ENCODE measurements at places on chromosomes 16 and 17.

GRCh38 chr16:56356276-56357240 lies 68.8 kb downstream of the AMFR start:
- DNase-seq: peak; percentile 80

GRCh38 chr16:68090533-68090932 lies 5.4 kb downstream of the NFATC3 start:
- DNase-seq: no peak

DNA sequence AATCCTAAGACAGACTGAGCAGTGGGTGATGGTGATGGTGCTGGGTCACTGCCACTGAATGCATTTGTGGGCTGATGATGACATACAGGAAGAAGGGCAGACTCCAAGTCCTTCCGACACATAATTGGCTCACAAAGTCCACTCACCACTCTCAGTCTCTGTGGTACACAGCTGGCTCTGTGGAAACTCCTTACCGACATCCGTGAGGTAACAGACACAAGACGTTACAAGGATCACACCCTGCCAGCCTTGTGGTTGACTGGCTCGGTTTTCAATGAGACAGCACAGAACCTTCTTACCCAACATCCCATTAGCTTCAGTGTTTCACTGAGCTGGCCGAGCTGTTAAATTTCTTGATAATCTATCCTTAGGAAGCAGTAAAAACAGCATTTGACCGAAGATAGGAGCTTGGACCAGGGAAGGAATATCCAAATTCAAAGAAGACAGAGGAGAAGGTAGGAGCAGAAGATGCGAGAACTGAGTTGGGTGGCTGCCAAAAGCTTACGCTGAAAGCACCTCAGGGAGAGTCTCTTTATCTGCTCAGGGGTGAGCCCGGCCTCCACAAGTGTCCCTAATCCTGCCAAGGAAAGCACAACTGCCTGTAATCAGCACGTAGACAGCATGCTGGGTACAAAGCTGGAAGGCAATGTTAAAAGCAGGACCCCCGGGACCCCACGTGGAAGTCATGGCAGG lies 5.5 kb upstream of the MXRA7 start:
- no peak for DNase-seq

DNA sequence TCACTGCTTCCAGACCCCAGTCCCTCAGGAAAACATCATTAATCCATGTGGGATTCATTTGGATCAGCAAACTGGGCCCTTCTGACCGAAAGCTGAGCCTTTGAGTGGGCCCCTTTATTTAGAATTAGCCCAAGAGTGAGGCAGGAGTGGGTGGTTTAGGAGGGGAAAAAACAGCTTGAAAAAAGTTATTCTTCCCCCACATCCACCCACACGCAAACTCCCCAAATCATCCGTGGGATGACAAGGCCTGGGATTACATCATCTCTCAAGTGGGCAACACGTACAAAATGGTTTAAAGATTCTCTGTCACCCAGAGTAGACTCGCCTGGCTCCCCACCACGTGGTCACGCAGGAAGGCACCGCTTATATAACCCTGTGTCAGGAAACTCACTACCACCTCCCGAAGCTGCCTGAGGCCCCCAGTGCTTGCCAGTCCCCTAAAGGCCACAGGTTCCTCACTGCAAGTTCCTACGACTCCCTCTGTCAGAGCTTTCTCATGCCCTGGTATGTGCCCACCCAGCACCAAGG lies 27.6 kb downstream of the GSG1L start:
- DNase-seq: no peak

DNA sequence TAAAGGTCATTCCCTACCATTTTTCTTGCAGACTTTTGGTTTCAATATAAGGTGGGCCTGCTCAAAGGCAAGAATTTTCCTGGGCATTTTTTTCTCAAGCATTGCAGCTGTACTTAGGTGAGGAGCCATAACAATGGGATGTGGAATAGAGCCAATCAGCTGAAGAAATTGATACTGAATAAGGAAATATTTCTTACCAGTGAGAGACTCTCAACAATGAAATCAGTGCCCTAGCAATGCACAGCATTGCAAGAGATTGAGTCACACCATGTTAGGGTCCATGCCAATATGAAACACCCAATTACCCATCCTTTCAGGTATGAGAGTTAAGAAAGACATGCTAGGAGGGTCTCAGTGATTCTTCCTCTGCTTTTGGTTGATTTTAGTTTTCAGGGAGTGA lies 237.6 kb downstream of the SOX9 start:
- no peak for DNase-seq

DNA sequence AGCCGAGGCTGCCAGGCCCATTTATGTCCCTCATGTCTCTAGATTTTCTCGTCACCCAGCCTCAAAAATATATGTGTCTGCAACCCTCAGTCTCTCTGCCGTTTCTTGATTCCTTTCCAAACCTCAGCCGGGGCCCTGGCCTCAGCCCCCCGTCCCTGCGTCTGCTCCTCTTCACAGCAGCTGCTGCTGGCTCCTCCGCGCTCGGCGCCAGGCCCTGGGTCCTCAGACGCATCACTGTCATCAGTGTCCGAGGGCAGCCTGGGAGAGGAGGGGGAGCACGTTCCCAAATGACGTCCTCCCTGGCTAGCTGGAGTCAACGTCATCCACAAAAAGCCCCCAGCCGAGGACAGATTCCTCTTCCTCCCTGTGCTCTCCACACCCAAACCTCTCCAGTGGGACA lies 2.3 kb downstream of the TSR3 start:
- no peak for DNase-seq

GRCh38 chr17:17093764-17094163 lies 51.5 kb downstream of the MPRIP start:
- DNase-seq: no peak

DNA sequence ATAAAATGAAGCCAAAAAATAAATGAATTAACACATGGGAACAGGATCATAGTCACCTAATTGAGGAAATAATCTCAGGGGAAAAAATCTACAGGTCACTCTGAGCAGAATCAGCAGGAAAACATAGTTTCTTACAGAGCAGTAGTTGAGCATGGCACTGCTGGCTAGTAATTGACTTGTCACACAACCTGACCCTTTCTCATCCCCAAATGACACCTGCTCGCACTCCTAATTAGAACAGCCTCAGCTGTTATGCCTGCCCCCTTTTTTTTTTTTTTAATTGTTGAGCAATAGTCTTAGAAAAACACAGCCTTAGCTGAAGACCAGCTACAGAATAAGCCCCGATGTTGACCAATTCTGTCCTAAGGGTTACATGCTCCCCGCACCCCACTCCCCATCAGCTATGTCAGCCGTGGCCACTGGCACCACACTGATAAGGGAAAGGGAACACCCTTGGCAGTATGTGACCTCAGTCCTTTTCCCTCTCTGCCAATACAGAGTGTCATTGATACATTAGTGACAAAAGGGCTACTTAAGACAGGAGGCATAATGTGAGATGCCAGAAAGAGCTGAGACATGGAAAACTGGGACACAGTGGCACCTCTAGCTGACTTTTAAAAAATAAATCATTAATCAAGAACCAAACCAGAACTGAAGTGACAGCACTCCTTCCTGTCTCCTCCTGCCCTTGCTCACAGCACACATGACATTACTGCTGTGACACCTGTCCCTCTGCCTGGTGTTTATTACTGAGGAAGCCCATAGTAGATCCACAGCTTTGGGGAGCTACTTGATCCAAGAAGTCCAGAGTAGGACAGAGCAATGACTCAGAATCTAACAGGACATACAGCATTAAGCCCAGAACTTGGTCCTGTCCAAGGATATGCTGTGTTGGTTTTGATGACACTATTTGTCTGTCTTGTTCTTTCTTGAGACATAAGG lies 41.7 kb downstream of the WDR59 start:
- DNase-seq: no peak

- no peak for DNase-seq
Observed at GRCh38 chr17:79544142-79544914, 66.5 kb downstream of the RBFOX3 start.

GRCh38 chr16:58661199-58661830 lies 23.3 kb downstream of the SLC38A7 start:
- no peak for DNase-seq

GRCh38 chr17:66829386-66829864 lies 5.5 kb upstream of the CACNG5 start:
- peak; percentile 58 for DNase-seq

- no peak for DNase-seq
Observed at GRCh38 chr16:19980632-19981265, 92.9 kb downstream of the GPR139 start.

- no peak for DNase-seq
Observed at GRCh38 chr16:48636521-48636920, 26.5 kb upstream of the N4BP1 start.

DNA sequence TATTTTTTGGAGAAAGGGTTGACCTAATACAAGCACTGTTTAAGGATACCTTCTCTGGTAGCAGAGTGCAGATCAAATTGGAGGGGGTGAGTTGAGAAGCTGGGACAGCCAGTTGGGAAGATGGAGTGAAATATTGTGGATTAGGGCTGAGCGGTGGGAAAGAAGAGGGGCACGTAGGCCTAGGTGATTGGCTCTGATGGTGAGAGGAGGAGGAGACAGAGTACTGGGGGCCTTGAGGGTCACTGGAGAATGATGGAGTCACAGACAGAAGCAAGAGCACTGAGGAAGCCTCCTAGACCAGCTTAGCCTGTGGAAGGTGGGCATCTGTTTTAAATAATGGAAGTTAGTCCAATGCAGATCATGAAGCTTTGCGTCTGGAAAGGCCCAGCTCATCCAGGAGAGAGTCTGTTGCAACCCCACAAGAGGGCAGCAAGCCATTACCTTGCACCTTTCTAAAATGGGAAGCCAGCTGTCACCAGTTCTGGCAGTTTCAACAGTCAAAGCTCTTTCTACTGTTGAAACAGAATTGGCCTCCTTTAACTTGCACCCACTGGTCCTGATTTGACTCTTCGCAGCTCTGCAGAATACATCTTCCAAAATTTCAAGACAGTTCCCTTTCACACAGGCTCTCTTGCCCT lies 11.8 kb downstream of the SLC9A5 start:
- no peak for DNase-seq

GRCh38 chr16:85620374-85620773 lies 7.3 kb downstream of the GSE1 start:
- DNase-seq: no peak

DNA sequence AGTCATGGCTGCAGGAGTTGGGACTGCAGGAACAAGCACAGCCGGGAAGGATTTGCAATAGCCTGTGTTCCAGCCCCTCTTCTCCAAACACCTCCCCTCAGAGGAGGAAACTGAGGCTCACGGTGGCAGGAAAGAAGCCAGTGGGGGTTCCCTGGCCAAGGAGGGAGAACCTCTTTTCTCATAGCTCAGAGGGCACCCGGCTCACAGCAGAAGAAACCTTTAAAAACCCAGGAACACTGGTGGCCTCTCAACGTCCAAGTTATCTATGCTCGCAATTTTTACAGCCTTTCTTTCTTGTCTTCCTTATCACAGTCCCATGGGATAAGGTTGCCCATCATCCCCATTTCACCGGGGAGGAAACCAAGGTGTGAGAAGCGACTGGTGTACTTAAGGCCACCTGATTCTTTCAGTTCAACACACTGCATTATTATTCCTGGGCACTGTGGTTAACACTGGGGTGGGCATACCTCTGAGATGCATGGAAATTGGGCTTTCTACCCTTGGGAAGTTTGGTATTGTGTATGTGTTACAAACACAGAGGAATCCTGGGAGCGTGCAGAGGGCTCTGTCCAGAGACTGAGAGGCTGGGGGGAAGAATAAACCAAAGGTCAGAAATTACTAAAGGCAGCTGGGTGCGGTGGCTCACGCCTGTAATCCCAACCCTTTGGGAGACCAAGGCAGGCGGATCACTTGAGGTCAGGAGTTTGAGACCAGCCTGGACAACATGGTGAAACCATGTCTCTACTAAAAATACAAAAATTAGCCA lies 791 bp upstream of the ZNF629 start:
- DNase-seq: no peak

DNA sequence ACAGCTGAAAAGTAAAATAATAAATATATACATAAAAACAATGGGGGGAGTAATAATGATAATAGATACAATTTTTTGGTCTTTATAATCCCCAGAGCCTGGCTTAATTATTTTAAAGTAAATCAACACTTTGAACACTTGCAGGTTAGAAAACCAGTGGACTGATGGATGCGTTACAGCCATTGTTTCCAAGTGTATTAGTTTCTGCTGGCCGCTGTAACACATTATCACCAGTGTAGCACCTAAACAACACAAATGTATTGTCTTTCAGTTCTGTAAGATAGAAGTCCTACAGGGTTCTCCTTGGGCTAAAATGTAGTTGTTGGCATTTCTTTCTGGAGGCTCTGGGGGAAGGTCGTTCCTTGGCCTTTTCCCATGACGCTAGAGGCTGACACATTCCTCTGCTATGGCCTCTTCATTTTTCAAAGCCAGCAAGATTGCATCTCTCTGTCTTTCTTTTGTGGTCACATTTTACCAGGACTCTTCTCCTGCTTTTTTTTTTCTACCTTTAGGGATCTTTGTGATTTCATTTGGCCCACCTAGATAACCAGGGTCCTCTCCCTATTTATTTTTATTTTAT lies 116.8 kb downstream of the WWOX start:
- DNase-seq: no peak

DNA sequence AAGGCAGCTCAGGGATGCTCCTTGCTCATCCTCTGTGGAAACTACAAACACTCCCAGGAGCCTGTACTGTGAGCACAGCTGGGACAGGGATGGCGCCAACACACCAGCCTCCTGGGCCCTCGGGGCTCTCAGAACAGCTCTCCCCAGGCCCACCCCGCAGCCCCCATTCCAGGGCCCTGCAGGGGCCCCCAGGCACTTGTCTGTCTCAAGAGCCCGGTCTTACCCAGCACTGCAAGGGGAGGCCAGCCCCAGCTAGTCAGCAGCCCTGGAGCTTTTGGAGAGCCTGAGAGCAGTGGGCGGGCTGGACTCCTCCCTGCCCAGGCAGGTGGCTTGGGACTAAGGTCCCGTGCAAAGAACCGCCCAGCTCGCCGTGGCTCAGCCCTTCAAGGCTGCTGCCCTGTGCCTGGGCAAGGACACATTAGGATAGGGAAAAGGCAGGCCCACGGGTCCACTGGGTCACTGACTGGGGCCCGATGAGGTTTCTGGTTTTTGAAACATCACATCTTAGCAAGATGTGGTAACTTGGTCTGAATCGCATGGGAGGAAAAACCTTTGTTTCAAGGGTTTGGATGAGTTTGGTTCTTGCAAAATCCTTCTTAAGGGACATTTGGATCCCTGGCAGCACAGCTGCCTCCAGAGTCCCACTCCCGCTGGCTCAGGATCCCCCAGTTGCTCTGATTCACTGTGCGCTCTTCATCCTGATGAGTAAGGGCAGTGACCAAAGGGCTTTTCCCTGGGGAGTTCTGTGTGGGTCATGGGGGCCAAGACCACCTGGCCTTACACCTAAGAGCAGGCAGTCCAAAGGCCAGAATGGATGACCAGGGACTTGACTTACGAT lies 2.8 kb downstream of the DNASE1L2 start:
- DNase-seq: no peak

DNA sequence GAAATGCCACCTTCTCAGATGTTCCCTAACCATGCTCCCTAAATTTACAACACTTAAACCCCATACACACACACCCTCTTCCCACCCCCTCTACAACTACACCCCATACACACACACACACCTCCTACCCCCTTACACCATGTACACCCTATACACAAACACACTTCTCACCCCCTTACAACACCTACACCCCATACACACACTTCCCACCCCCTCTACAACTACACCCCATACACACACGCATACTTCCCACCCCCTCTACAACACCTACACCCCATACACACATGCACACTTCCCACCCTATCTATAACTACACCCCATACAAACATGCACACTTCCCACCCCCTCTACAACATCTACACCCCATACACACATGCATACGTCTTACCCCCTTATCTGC lies 172.0 kb downstream of the SLC39A11 start:
- DNase-seq: no peak

GRCh38 chr17:4109449-4109848 lies 33.4 kb downstream of the ZZEF1 start:
- no peak for DNase-seq

GRCh38 chr16:77290451-77291115 lies 91.4 kb downstream of the SYCE1L start:
- no peak for DNase-seq

GRCh38 chr17:63290351-63290750 lies 155.8 kb downstream of the CYB561 start:
- DNase-seq: no peak
